ENCODE measurements at places on chromosomes 12 and 14. TPM values are rescaled to one million over a fixed set of nuclear protein-coding genes. Genes with fewer than 3 reads are reported as not detected.

- no peaks in the 10 kb centered on the region for H3K36me3 ChIP-seq
- no peaks in the 10 kb centered on the region for H3K27me3 ChIP-seq
- H3K4me3 ChIP-seq: no peak overlapping the region
- H3K27ac ChIP-seq: no peak overlapping the region
- DNase-seq: no peak
Observed at GRCh38 chr14:70638416-70638815, 3.3 kb upstream of the TTC9 start.

Gene ENDOU
- not detected for total RNA-seq

Gene MYF5
- total RNA-seq: not detected

Gene ATN1
- 244 TPM for total RNA-seq

DNA sequence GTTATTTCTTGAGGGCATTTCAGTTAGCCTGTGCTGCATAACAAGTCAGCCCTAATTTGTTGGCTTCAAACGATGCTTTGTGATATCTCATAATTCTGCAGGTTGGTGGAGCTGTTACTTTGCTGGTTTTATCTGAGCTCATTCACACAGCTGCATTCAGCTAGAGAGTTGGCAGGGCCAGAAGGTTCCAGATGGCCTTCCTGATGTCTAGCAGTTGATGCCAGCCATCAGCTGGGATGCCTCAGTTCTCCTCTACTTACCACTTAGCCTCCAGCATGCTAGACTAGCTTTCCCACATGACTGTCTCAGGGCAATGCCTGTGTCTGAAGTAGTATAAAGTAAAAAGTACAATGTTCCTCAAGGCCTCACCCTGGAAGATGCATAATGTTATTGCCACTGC, 130.6 kb downstream of the SLC35F4 start:
- H3K4me1 ChIP-seq: peaks cover 4% of the 10 kb centered on the region
- no peaks in the 10 kb centered on the region for H3K27me3 ChIP-seq
- H3K4me3 ChIP-seq: no peak overlapping the region
- H3K36me3 ChIP-seq: no peaks in the 10 kb centered on the region
- DNase-seq: no peak
- H3K27ac ChIP-seq: no peak overlapping the region

- peaks cover 30% of the 10 kb centered on the region for H3K27me3 ChIP-seq
- DNase-seq: no peak
- H3K36me3 ChIP-seq: no peaks in the 10 kb centered on the region
Observed at GRCh38 chr12:64819816-64820402, 4.5 kb upstream of the TBC1D30 start.

Gene TPH2
- total RNA-seq: 0.38 TPM

GRCh38 chr14:44463356-44464004, 43.6 kb downstream of the FSCB start:
- no peaks in the 10 kb centered on the region for H3K4me1 ChIP-seq
- H3K36me3 ChIP-seq: no peaks in the 10 kb centered on the region
- no peak for DNase-seq
- H3K4me3 ChIP-seq: no peak overlapping the region
- H3K27me3 ChIP-seq: no peaks in the 10 kb centered on the region

DNA sequence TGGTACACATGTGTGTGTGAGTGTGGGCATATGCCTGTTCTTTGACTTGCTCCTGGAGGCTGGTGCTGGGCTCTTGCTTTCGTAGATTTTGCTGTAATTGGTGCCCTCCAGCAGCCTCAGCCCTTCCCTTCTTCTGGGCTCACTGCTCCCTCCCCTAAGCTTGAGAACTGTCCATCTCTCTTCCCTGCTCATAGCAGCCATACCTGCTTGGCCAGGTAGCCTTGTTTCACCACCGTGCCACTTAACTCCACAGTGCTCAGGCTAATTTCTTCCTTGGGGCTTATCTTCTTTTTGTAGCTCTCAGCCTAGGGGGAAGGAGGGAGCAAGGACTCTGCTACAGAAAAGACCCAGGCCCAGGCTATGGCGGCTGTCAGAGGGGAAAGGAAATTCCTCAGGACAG, 19.8 kb downstream of the PLEK2 start:
- no peak overlapping the region for H3K4me3 ChIP-seq
- H3K27me3 ChIP-seq: no peaks in the 10 kb centered on the region
- no peaks in the 10 kb centered on the region for H3K4me1 ChIP-seq
- H3K36me3 ChIP-seq: no peaks in the 10 kb centered on the region
- H3K27ac ChIP-seq: no peak overlapping the region

GRCh38 chr14:90624732-90625400, 191.4 kb downstream of the TTC7B start:
- H3K36me3 ChIP-seq: no peaks in the 10 kb centered on the region
- H3K4me3 ChIP-seq: no peak overlapping the region
- no peaks in the 10 kb centered on the region for H3K4me1 ChIP-seq
- peak overlapping the region; percentile 66 for H3K27ac ChIP-seq
- peak; percentile 68 for DNase-seq
- H3K27me3 ChIP-seq: no peaks in the 10 kb centered on the region

- H3K27ac ChIP-seq: peak overlapping the region; percentile 97
- no peak overlapping the region for H3K4me3 ChIP-seq
- DNase-seq: no peak
- H3K36me3 ChIP-seq: peaks cover 8% of the 10 kb centered on the region
Observed at GRCh38 chr12:106492857-106493256, 89.9 kb upstream of the RFX4 start.

Gene TMPRSS12
- not detected for total RNA-seq

- H3K27me3 ChIP-seq: no peaks in the 10 kb centered on the region
- DNase-seq: no peak
- no peaks in the 10 kb centered on the region for H3K4me1 ChIP-seq
- H3K27ac ChIP-seq: no peak overlapping the region
Observed at GRCh38 chr14:60986500-60986899, 5.5 kb downstream of the SLC38A6 start.

DNA sequence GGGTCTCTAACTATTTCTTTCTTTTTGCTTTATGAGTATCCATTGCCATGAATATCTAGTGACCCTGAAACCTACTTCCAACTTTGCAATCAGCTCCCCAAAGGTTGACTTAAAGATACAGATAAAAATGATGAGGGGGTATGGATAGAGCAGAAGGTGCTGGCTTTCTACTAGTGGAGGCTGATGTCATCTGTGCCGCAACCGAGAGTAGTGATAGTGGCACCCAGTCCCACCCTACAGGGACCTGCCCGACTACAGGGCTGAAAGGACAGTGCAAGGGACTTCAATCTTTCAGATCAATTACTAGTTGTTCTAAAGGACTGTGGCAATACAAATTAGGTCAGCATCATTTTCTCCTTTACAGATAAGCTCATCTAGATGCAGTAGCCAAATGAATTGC, 806.0 kb downstream of the VRK1 start:
- H3K27me3 ChIP-seq: no peaks in the 10 kb centered on the region
- H3K36me3 ChIP-seq: no peaks in the 10 kb centered on the region
- H3K27ac ChIP-seq: no peak overlapping the region
- peaks cover 2% of the 10 kb centered on the region for H3K4me1 ChIP-seq

Gene SELPLG
- not detected for total RNA-seq

Gene NFKBIA
- 188 TPM for total RNA-seq

DNA sequence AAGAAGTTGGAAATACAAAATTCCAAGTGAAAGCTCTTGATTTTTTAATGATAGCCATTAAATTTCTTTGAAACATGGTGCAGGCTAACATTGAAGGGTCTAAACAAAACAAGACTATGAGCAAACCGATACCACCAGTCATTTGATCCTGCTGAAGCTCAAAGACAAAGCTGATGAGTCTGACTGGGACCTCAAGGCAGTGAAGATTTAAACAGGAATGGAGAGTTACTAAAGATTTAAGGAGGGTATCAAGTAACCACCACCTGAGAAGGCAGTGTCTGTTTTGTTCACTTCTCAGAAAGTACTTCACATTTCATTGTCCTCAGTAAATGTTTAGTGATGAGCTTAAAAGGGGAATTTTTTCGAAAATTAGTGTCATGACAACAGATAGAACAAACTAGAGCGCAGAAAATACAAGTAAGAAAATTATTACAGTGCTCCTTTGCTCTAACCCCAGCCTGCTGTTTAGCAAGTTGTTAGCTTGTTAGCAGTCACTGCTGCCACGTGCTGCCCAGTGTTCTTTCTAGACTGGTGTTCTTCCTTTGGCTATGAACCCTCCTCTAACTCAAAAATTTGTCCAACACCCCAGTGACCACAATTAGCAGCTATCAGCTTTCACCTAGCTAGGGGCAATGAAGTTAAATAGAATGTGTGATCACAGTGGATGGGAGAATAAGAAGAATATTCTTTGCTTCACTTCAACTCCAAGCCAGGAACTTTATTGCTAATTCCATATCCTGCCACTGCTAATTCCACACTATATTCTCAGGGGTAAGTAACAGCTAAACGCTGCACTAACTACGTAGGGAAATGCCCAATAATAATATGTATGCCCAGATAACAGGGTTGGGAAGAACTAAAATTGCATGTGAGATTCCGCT, 41.1 kb downstream of the YAF2 start:
- H3K4me3 ChIP-seq: no peak overlapping the region
- peaks cover 11% of the 10 kb centered on the region for H3K36me3 ChIP-seq
- H3K4me1 ChIP-seq: no peaks in the 10 kb centered on the region

Gene GPD1
- 1.1 TPM for total RNA-seq

DNA sequence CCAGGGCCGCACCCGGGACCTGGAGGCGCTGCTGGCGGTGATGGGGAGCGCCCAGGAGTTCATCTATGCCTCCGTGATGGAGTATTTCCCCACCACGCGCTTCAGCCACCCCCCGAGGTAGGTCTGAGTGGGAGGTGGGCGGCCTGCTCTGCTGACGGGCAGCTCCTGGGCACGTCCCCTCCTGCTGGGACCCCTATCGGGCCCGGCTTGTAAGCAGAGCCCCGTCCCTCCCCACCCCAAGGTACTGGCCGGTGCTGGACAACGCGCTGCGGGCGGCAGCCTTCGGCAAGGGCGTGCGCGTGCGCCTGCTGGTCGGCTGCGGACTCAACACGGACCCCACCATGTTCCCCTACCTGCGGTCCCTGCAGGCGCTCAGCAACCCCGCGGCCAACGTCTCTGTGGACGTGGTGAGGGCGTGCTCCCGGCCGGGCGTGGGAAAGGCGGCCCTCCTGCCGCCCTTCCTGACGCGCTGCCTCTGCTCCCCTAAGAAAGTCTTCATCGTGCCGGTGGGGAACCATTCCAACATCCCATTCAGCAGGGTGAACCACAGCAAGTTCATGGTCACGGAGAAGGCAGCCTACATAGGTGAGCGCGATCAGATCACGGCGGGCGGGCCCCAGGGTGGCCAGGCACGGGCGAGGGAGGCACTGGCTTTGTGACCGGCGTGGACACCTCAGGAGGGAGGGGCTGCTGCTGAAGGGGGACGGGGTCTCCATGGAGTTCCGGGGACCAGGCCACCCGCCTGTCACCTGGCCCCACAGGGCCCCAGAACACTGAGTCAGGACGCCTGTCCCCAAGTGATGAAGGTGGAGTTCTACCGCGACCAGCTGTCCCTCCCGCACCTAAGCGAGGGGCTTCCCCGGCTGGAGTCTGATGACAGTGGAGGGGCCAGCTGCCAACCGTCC, 7.3 kb downstream of the PLD4 start:
- peak; percentile 60 for DNase-seq
- no peaks in the 10 kb centered on the region for H3K4me1 ChIP-seq
- H3K4me3 ChIP-seq: no peak overlapping the region

Gene PYGL
- 58.0 TPM for total RNA-seq

Gene EID3
- total RNA-seq: 5.8 TPM

DNA sequence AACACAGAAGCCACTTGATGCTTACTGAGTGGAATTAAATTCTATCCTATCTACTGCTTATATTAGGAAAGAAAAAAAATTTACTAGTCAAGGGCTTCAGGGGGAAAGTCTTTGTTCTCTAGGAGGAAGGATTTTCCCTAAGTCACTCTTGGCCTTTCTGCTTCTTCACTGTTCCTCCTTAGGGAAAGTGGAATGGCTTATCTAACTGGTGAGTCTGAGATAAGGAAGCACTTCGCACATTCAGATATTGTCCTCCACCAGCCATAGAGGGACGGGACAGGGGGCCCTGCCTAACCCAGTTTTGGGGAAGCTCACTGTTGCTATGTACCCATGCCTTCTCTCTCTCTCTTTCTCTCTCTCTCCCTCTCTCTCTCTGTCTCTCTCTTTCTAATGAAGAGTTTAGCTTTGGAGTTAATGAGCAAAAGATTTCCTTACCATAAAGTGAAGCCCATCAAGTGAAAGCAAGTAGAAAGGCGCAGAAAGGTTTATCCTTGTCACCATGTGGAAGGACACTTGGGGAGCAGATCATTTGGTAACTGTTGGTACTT, 450.6 kb downstream of the ZFP36L1 start:
- no peak for DNase-seq
- no peaks in the 10 kb centered on the region for H3K4me1 ChIP-seq
- H3K36me3 ChIP-seq: no peaks in the 10 kb centered on the region

Gene TCL1B
- total RNA-seq: 0.93 TPM

- H3K36me3 ChIP-seq: no peaks in the 10 kb centered on the region
- no peaks in the 10 kb centered on the region for H3K4me1 ChIP-seq
- H3K27me3 ChIP-seq: peaks cover 2% of the 10 kb centered on the region
- no peak overlapping the region for H3K27ac ChIP-seq
Observed at GRCh38 chr14:104192883-104193245, 54.5 kb downstream of the KIF26A start.

- H3K4me1 ChIP-seq: peaks cover 8% of the 10 kb centered on the region
- no peaks in the 10 kb centered on the region for H3K27me3 ChIP-seq
- H3K4me3 ChIP-seq: no peak overlapping the region
- DNase-seq: no peak
Observed at GRCh38 chr12:65937161-65937641, 112.9 kb downstream of the HMGA2 start.

GRCh38 chr12:120367233-120367923, 1.6 kb downstream of the MSI1 start:
- H3K4me3 ChIP-seq: peak overlapping the region; percentile 88
- no peaks in the 10 kb centered on the region for H3K27me3 ChIP-seq
- H3K36me3 ChIP-seq: peaks cover 44% of the 10 kb centered on the region
- peak overlapping the region; percentile 82 for H3K27ac ChIP-seq

DNA sequence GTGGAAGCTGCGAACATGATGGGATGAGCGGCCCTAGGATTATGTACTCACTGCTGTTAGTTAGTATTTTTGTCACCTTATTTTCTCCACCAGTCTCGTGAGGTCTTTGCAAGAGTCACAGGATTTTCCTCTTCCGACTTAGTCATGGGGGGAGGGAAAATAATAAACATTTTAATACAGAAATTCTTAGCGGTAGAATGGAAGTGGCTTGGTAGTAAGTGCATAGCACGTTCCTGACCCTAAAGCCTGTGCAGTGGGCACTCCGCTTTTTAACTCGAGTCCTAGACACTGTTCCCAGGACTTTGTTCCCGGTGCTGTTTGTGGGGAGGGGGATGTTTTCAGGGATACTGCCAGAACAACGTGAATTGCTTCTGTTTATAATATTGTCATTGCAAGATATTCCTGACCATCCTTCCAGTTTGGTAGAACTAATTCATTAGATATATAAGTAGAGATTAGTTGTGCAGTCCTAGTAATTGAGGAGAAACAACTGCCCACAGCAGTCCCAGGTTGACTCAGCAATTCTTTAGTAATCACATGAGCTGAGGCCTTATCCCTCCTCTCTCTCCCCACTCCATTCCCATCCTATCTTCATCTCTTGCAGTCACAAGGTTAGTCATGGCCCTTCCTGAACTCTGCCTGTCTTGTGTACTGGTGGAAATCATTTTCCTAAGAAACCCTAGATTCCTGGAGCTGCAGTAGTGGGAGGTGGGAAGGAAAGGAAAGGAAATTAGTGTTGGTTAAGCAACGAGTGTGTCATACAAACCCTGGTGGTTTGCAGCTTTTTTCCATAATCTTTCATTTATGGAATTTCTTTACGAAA, 799 bp downstream of the SLC38A6 start:
- H3K36me3 ChIP-seq: peaks cover 15% of the 10 kb centered on the region
- DNase-seq: no peak
- peak overlapping the region; percentile 99 for H3K4me3 ChIP-seq
- H3K27me3 ChIP-seq: no peaks in the 10 kb centered on the region

Measured in endodermal cell (in vitro differentiated cells).